Posterior vena cava (tissue), 2 donors: ENCODE measurements at places on chromosomes 12 and 14. TPM values are rescaled to one million over a fixed set of nuclear protein-coding genes. Genes with fewer than 3 reads are reported as not detected.

- no peak for DNase-seq
Observed at GRCh38 chr12:1188016-1188415, 197.0 kb downstream of the ERC1 start.

- no peak for DNase-seq
Observed at GRCh38 chr12:75759842-75760572, 248.6 kb upstream of the KRR1 start.

GRCh38 chr12:94263011-94263811, 114.8 kb downstream of the PLXNC1 start:
- no peak for DNase-seq

GRCh38 chr14:52545584-52546317, 6.6 kb downstream of the TXNDC16 start:
- DNase-seq: no peak

- DNase-seq: no peak
Observed at GRCh38 chr12:53751336-53752191, at the start of gene CISTR. Gene CISTR, minus strand, starts transcription at chr12:53751979.

DNA sequence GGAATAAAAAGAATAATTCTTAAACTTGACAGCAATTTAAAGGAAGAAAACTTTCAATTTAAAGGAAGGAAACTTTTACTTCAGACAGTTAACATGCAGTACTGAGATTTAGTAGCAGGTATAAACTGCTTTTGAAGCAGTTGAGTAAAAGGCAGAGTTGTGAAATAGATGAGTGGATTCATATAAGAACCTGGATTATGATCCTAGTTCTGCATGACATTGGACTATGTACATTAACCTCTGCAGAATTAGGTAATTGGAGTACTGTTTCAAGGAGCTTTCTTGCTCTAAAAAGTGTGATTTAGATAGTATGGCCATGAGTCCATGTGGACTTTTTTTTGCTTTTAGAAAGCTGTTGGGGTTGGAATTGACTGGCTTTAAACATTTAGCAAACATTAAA, 29.7 kb downstream of the ATP2A2 start:
- DNase-seq: no peak

- peak; percentile 45 for DNase-seq
Observed at GRCh38 chr12:54139019-54139418, 49.8 kb downstream of the SMUG1 start.

DNA sequence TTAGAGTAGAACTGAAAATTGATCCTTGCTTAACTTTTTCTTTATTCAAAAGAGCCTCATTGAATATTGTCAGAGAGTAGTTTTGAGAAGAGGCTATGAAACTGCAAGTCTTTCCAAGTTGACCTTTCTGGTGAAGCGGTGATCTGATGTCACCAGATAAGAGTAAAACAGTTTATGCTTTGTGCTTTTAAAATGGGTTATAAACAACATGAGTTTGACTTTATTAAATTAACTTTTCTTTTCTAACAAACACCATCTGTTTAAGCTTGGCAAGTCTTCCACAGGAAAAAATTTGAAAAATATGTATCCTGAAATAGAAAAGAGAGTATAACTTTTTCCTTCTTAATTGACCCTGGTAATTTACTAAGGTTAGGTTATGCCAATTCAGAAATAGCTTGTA, 408.7 kb upstream of the NOVA1 start:
- DNase-seq: no peak

DNA sequence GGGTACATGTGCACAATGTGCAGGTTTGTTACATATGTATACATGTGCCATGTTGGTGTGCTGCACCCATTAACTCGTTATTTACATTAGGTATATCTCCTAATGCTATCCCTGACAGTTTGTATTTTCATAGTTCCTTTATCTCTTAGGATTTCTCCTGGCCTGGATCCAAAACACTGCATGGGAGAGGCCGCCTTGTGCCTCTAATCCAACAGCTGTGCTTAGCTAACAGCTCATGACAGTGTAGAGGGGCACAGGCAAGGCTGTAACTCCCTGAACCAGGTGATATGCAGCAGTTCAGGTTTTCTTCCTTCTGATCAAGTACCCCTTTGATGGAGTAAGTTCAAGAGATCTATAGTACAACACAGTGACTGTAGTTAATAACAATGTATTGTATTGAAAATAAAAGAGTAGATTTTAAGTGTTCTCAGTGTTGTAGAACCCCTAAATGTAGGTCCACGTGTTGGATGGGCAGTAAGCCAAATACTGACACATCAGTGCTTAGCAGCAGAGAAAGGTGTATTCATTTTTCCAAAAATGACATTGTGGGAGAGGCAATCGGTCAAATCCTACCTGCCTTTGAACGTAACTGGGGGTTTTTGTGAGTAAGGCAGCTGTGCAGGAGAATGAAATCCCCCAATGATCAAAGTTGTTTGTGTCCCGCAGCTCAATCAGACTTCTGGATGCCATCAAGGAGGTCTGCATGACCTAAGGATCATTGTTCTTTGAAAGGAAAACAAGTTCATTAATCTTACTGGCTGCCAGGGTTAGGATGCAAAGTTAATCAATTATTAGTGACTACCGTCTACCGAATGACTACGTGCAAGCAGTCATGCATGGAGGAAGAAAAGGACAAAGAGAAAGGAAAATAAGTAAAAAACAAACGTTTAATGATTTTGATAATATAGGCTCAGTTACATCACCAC, 89.3 kb upstream of the FGD4 start:
- DNase-seq: no peak

GRCh38 chr12:4796694-4797482, 76.7 kb downstream of the GALNT8 start:
- DNase-seq: no peak

GRCh38 chr14:54275997-54276725, 120.6 kb upstream of the CDKN3 start:
- no peak for DNase-seq

Gene ZNF410
- total RNA-seq: 38.6 TPM

Gene NFE2
- total RNA-seq: 3.5 TPM

Gene ALG10
- 7.9 TPM for total RNA-seq
